ENCODE measurements at places on chromosomes 3 and 15. TPM values are rescaled to one million over a fixed set of nuclear protein-coding genes. Genes with fewer than 3 reads are reported as not detected.

The SMCO1 gene
- not detected for total RNA-seq

The PARP6 gene
- 31.9 TPM for total RNA-seq

The CCR3 gene
- 0.33 TPM for total RNA-seq

The RHOV gene
- total RNA-seq = 0.33 TPM

The GRAMD1C gene
- total RNA-seq = 1.6 TPM

The TERC gene
- 374 TPM for total RNA-seq

The FSD2 gene
- not detected for total RNA-seq

The KLHL6 gene
- not detected for total RNA-seq

The DNASE1L3 gene
- total RNA-seq = not detected

The OR5K2 gene
- total RNA-seq = not detected

The RHO gene
- total RNA-seq = not detected

The PLA2G4D gene
- not detected for total RNA-seq

The CYP8B1 gene
- not detected for total RNA-seq

The NMNAT3 gene
- not detected for total RNA-seq

The GOLGA8R gene
- 6.7 TPM for total RNA-seq

The ISLR2 gene
- not detected for total RNA-seq

The KY gene
- not detected for total RNA-seq

The CP gene
- total RNA-seq = not detected

The PTX3 gene
- total RNA-seq = 0.43 TPM

The STXBP5L gene
- not detected for total RNA-seq

The UCN2 gene
- 61.6 TPM for total RNA-seq

The CFAP91 gene
- total RNA-seq = not detected

The MESP2 gene
- 0.39 TPM for total RNA-seq

All from placental epithelial cell (primary cell).